ENCODE measurements at places on chromosomes 7 and 10. TPM values are rescaled to one million over a fixed set of nuclear protein-coding genes. Genes with fewer than 3 reads are reported as not detected.

AQP1 gene
- 0.81 TPM for total RNA-seq

PTF1A gene
- not detected for total RNA-seq

NPY gene
- total RNA-seq = not detected

CYP2C19 gene
- not detected for total RNA-seq

ELN gene
- 27.5 TPM for total RNA-seq

GALNT17 gene
- total RNA-seq = not detected

HOGA1 gene
- not detected for total RNA-seq

ACTL6B gene
- total RNA-seq = not detected

PTPRN2 gene
- 0.27 TPM for total RNA-seq

PTN gene
- not detected for total RNA-seq

DEPP1 gene
- total RNA-seq = 29.1 TPM

NPC1L1 gene
- total RNA-seq = under 0.01 TPM

ITPRID1 gene
- total RNA-seq = not detected

HGF gene
- total RNA-seq = 9.4 TPM

CASP2 gene
- total RNA-seq = 64.4 TPM

OPN1SW gene
- total RNA-seq = not detected

LRRTM3 gene
- total RNA-seq = not detected

NDUFB8 gene
- 158 TPM for total RNA-seq

CDK14 gene
- 7.5 TPM for total RNA-seq

Measured in hematopoietic multipotent progenitor cell (in vitro differentiated cells).